ENCODE measurements at places on chromosomes 16 and 17.

- DNase-seq, result no peak
Observed at GRCh38 chr17:78959803-78960202, 19.9 kb downstream of the LGALS3BP start.

DNA sequence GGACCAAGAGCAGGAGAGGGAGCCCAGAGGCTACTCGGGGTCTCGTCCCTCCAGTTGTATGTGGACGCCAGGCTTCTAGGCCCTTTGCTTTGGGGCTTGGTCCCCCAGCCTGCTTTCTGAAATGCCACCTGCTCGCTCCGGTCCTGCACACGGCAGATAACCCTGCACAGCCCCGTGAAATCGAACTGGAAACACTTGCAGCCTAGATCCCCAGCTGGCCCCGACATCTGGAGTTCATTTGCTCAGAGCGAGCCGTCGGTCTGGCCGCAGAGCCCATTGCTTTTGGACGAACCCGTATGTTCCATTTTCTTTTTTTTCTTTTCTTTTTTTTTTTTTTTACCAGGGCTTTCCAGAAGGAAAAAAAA is 22.9 kb downstream of the C1QTNF1 start:
- no peak for DNase-seq

DNA sequence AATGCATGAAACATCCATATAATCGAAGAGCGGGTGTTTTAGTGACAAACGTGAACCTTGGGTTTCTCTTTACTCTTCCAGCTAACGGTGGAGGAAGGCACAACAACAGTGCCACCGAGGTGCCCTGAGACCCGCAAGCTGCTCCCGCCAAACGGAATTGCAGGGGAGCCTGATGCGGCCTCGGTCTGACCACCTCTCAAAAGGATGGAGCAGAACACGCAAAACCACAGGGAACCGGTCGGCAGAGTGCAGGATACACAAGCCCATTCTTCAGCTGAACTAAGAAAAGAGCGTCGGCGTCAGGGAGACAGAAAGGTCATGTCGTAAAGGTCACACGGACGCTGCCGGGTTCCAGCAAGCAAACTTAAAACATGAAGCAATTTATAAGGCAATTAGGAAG is 109.5 kb upstream of the ZNF750 start:
- DNase-seq, result no peak

DNA sequence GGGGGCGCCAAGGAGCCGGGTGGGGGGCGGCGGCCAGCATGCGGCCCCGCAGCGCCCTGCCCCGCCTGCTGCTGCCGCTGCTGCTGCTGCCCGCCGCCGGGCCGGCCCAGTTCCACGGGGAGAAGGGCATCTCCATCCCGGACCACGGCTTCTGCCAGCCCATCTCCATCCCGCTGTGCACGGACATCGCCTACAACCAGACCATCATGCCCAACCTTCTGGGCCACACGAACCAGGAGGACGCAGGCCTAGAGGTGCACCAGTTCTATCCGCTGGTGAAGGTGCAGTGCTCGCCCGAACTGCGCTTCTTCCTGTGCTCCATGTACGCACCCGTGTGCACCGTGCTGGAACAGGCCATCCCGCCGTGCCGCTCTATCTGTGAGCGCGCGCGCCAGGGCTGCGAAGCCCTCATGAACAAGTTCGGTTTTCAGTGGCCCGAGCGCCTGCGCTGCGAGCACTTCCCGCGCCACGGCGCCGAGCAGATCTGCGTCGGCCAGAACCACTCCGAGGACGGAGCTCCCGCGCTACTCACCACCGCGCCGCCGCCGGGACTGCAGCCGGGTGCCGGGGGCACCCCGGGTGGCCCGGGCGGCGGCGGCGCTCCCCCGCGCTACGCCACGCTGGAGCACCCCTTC is 484 bp downstream of the FZD2 start:
- DNase-seq, result no peak

- no peak for DNase-seq
Observed at GRCh38 chr16:58121132-58121531, 8.0 kb downstream of the CFAP20 start.

GRCh38 chr16:27722207-27722606 is 172.3 kb downstream of the KATNIP start:
- DNase-seq, result no peak

DNA sequence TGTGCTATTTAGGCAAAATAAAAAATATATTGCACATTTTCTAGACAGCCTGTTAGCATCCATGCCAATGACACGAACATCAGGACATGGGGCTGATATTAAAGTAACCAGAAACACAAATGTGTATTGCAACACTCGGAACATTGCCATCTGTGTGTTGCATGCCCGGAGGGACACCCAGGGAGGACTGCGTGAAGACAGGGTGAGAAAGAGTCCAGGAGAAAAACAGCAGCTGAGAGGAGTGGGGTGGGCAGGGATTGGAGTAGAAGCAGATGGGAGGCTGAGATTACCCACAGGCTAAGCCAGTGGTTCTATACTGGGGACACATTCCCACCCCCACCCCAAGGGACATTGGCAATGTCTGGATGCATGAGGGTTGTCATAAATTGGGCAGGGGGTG is 114.8 kb downstream of the GRIN2A start:
- no peak for DNase-seq

- no peak for DNase-seq
Observed at GRCh38 chr16:54226296-54227010, 60.1 kb downstream of the IRX3 start.

- DNase-seq, result no peak
Observed at GRCh38 chr16:22073350-22073749, 19.0 kb upstream of the VWA3A start.

GRCh38 chr16:54946909-54947308 is 16.2 kb downstream of the IRX5 start:
- no peak for DNase-seq

DNA sequence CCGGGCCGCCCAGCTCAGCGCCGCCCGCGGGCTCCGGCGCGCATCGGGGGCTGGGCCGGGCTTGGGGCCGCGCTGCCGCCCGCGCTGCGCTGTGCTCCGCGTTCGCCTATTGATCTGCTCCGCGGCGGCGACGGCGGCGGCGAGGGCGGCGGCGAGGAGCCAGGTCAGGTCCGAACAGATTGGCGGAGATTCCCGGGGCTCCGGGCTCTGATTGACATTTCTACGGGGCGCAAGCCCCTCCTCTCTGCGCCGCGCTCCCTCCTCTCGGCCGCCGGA is 559 bp downstream of the IRX3 start:
- no peak for DNase-seq

GRCh38 chr17:2213291-2213960 is 90.2 kb downstream of the SMG6 start:
- DNase-seq, result no peak

DNA sequence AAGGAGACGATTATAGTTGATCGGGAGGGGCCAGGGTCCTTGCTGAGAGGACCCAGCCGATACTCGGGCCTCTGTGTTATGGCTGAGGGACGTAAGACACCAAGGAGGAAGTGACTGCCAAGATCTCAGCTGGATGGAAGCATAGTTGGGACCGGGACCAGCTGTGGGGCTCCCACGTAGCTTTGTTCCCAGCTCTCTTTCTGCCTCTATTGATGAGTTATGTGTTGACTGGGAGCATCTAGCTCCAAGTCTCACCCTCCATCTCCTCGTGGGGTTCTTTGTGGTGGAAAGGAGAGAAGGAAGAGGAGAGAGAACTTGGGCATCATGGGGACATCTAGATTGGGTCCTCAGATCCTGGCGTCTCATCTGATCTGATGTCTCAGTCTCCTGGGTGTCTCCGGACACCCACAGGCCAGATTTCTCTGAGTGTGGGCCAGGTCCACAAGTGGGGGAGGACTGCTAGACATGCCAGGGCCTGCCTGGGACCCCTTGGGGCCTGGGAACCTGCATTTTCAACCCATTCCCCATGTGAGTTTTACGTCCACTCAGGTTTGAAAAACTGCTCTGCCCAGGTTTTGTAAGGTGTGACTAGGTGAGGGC is 1.0 kb downstream of the MGRN1 start:
- DNase-seq, result no peak

- no peak for DNase-seq
Observed at GRCh38 chr16:51225878-51226277, 74.8 kb upstream of the SALL1 start.

DNA sequence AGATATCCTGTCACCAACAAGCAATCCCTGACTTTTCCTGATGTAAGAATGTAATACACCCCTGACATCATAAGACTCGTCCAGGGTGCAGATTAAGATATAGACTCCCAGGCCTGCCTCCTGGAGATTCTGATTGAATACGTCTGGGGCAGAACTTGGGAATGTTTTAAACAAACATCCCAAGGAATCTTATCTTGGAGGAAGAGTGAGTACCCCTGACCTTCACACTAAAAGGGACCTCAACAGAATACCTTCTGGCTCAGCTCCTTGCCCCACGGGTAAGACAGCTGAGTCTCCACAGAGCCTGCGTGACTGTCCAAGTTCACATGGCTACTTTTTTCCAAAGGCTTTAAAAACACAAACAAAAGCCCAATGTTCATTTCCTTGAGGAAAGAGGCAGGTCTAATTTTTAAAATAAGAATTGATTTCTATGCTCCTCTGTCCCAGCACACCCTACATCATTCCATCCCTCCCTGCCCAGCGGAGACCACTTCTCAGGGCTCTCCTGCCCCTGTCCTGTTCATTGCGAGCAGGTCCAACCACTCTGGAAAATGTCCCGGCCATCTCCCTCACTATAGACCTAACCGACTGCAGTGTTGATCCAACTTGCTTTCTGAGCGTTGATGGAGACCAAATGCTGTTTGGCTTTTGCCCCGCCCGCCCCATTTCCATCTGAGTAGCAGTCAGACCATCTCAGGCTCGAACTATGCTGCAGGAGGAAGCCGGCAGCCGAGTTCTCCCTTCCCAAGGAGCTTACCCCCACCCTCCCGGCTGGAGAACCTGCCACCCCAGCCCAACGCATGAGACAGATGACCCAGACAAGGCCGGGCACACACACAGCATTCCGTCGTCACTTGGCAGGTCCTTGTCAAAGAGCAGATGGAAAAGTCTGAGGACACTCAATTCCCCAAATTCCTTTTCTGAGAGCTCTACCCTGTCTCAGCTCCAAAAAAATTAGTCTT is 44.1 kb upstream of the MYH10 start:
- no peak for DNase-seq

DNA sequence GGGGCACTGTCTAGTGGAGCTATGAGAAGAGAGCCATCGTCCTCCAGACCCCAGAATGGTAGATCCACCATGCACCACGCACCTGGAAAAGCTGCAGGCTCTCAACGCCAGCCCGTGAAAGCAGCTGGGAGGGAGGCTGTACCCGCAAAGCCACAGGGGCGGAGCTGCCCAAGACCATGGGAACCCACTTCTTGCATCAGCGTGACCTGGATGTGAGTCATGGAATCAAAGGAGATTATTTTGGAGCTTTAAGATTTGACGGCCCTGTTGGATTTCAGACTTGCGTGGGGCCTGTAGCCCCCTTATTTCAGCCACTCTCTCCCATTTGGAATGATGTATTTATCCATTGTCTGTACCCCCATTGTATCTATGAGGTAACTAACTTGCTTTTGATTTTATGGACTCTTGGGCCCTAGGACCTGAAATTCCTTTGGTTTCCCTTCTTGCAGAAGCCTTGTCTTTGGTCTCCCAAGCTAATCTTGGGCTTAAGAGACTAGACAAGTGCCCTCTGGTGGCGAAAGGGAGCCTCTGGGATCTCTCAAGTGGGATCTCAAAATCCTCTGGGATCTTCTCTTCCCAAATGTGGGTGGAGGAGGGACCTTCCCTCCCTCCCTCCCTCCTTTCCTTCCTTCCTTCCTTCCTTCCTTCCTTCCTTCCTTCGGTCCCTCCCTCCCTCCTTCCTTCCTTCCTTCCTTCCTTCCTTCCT is 58.2 kb upstream of the HAPSTR1 start:
- no peak for DNase-seq

GRCh38 chr16:76837872-76838271 is 353.1 kb upstream of the MON1B start:
- no peak for DNase-seq

DNA sequence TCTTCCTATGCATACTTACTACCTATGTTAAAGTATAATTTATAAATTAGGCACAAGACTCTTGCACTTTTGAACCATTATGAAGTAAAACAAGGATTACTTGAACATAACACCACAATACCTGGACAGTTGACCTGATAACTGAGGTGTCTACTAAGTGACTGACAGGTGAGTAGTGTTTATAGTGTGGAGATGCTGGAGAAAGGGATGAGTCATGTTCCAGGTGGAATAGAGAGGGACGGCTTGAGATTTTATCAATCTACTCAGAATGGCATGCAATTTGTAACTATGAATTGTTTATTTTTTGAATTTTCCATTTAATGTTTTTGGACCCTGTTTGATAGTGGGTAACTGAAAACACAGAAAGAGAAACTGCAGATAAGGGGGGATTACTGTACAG is 287.6 kb downstream of the MAP2K6 start:
- no peak for DNase-seq

GRCh38 chr16:79409978-79410377 is 190.6 kb downstream of the MAF start:
- DNase-seq, result no peak

GRCh38 chr16:67390816-67391423 is 2.4 kb downstream of the TPPP3 start:
- no peak for DNase-seq

- DNase-seq, result no peak
Observed at GRCh38 chr17:43769426-43769825, 9.4 kb downstream of the DUSP3 start.

DNA sequence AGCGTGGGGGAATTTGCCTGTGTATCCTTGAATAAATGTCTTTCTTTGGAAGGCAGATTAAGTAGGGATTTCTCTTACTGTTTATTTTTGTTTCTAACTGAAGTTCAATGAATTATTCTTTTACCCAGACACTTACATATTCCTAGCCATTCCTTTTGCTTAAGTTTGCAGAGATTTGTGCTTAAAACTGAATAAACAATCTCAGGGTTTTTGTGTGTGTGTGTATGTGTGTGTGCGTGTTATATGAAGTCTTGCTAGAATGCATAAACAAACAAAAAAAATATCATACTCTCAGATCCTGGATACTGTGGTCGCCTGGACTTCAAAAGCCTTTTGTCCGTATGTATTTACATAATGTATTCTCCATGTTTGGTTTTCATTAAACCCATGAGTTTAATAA is 672.8 kb downstream of the MAF start:
- no peak for DNase-seq

DNA sequence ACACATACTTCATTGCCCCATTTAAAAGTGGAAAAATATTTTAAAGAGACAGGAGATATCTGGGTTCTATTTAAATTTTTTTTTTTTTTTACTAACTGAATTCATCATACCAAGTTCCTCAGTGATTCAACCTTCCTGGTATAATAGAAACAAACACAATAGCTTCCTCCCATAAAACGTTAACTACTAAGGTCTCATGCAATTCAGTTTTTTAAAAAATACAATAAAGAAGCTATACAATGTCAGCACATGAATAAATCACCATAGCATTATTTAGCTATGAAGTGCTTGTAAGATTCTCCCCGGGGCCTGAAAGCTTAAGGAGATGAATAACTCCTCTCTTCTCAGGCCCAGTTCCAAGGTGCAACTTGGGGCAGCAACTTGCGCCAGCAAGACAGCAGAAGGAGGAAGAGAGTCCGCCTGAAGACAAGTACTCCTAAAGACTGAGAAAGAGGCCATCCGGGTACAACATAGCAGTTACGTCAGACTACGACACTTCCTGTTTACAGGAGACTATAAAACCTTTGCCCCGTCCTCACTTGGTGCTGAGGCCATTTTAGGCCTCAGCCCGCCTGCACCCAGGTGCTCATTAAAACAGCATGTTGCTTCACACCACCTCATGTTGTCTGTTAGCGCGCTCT is 81.5 kb downstream of the MYO1D start:
- DNase-seq, result no peak

Data from stimulated activated CD4-positive, alpha-beta T cell treated with anti-CD3 and anti-CD28 coated beads, Interleukin-4, amount 100 ng/mL, for 4 hours (primary cell).